ENCODE measurements at places on chromosomes 5 and 9. TPM values are rescaled to one million over a fixed set of nuclear protein-coding genes. Genes with fewer than 3 reads are reported as not detected.

CYLC2 gene
- not detected for total RNA-seq

DNA sequence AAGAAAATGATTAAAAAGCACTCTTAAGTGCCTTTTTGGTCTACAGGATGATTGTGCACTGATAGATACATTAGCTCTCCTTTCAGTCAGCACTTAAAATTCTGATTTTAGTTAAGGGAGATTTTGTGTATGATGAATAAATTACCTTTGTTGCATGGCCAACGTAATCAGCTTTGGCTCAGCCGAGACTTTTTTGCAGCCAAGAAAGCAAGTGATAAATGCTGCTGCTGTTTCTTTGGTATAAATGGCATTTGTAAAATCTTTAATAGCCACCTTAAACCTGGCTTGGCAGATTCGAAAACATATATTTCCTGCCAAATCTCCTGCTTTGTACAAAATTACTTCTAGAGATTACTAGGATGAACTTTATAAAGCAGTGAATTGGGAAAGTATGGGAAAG is 147.7 kb downstream of the DCP2 start:
- no peak for DNase-seq

SLC36A2 gene
- total RNA-seq, result not detected

- no peak for DNase-seq
Observed at GRCh38 chr5:98187945-98188344, 585.5 kb upstream of the RGMB start.

- DNase-seq, result no peak
Observed at GRCh38 chr5:160211352-160211751, 18.0 kb upstream of the FABP6 start.

GRCh38 chr5:52579391-52579790 is 208.3 kb upstream of the ITGA1 start:
- DNase-seq, result peak; percentile 57

GRCh38 chr5:74954919-74955318 is 88.7 kb upstream of the FAM169A start:
- peak; percentile 33 for DNase-seq

DNA sequence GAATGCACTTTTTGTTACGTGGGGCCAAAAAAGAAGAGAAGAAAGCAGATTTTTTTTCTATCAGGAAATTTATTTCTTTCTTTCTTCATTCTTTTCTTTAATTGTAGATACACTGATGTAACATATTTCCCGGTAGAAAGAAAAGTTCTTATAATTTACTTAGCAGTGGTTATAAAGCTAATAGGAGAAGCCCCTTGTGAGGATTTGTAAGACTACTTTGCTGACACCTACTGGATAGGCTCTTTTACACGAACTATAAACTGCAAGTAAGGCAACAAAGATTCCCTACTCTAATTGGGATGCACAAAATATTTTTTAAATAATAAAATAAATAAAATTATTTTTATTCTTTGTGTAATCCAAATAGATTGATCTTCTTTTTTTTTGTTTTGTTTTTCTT is 284.4 kb downstream of the DNAH5 start:
- no peak for DNase-seq
